ENCODE measurements at places on chromosomes 2 and 18. TPM values are rescaled to one million over a fixed set of nuclear protein-coding genes. Genes with fewer than 3 reads are reported as not detected.
A peak's percentile ranks its signal among the peaks of the same experiment; 100 is the strongest.

- H3K27ac ChIP-seq: peak overlapping the region; percentile 82
- H3K4me1 ChIP-seq: peaks cover 9% of the 10 kb centered on the region
- no peaks in the 10 kb centered on the region for H3K36me3 ChIP-seq
- H3K4me3 ChIP-seq: peak overlapping the region; percentile 71
These were observed 17.4 kb upstream of the HAAO start for GRCh38 chr2:42809819-42810120.

DNA sequence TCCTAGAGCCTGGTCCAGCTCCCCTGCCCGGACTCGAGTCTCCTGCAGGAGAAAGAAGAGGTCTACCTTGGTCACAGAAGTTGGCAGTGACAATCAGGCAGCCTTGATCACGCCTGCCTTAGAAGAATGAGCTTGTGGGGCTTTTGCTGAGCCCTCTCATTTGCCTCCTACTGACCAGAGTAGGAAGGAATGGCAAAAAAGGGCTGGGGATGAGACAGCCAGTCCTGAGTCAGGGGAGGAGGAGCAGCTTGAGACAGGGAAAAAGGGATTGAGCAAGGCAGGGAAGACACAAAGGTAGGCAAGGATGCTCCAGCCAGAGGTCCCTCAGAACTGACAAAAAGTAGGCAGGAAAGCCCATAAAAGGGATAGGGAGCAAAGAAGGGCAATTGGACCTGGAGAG, 6.0 kb downstream of the WDR54 start:
- no peak overlapping the region for H3K27ac ChIP-seq
- peaks cover 35% of the 10 kb centered on the region for H3K36me3 ChIP-seq
- no peaks in the 10 kb centered on the region for H3K27me3 ChIP-seq
- no peak overlapping the region for H3K4me3 ChIP-seq
- no peak for DNase-seq

DNA sequence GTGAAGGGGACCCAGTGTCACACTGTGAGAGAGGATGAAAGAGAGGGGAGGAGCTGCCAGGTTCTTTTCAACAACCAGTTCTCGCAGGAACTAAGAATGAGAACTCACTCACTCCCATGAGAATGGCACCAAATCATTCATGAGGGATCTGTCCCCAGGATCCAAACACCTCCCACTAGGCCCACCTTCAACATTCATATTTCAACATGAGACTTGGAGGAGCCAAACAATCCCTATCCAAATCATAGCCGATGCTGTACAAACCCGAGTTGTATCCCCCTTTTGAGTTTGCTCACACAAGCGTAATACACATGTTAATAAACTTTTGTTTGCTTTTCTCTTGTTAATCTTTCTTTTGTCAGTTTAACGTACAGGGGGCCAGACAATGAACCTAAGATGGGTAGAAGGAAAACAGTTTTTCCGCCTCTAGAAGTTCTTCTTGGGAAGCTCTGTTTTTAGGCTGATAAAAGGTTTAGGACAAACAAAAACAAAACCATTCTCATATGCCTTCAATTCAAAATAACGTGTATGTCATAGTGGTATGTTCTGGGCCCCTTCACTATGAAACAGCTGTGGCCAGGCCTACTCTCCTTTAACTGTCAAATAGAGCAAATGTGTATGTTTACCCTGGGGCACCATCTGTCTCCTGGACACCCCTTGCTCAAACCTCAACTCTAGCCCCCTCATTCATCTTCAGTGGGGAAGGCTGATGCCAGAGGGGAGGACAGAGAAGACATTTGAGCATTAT, 9.1 kb upstream of the TMEM37 start:
- no peak overlapping the region for H3K4me3 ChIP-seq
- no peaks in the 10 kb centered on the region for H3K27me3 ChIP-seq
- H3K27ac ChIP-seq: no peak overlapping the region
- H3K4me1 ChIP-seq: peaks cover 20% of the 10 kb centered on the region

DNA sequence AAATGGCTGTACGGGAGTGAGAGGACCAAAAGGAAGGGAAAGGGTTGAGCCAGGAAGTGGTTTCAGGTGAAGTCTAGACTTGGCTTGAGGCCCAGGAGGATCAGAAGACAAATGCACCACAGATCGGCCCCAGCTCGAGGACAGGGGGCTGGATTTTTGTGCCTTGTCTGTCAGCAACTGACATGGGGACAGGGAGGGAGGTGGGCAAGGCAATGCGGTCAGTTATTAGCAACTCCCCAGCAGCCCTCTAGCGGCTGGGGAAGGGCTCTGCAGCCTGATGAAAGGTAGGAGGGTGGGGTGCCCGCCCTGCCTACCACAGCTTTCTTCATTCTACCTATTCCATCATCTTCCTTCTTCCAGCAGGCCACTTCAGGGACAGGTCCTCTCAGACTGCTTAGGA, 50.0 kb downstream of the CPO start:
- no peak overlapping the region for H3K4me3 ChIP-seq
- peak; percentile 9 for DNase-seq
- H3K27me3 ChIP-seq: no peaks in the 10 kb centered on the region

DNA sequence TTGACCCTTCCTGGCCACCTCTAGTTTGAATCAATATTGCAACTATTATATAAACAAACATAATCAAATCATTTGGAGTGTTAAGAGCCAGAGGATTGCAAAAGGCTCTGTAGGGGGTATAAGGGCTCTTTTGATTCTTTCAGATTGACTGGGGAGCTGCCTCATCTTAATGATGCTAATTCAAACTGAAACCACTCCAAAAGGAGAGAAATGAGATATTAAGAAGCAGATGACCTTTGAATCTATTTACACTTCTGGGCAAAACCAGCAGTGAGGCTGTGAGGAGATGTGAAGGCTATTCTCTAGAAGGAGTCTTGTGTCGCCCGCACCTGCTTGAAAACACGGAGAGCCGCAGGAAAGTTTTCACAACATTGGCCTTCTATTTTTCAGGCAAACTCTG, 311.2 kb upstream of the CRIM1 start:
- no peaks in the 10 kb centered on the region for H3K27me3 ChIP-seq
- H3K36me3 ChIP-seq: no peaks in the 10 kb centered on the region
- H3K4me3 ChIP-seq: no peak overlapping the region
- no peaks in the 10 kb centered on the region for H3K4me1 ChIP-seq
- DNase-seq: no peak

- H3K4me3 ChIP-seq: no peak overlapping the region
- no peaks in the 10 kb centered on the region for H3K27me3 ChIP-seq
- no peaks in the 10 kb centered on the region for H3K36me3 ChIP-seq
- H3K27ac ChIP-seq: peak overlapping the region; percentile 69
- DNase-seq: peak; percentile 71
- peaks cover 49% of the 10 kb centered on the region for H3K4me1 ChIP-seq
These were observed 7.1 kb downstream of the CABLES1 start for GRCh38 chr18:23142251-23142929.

DNA sequence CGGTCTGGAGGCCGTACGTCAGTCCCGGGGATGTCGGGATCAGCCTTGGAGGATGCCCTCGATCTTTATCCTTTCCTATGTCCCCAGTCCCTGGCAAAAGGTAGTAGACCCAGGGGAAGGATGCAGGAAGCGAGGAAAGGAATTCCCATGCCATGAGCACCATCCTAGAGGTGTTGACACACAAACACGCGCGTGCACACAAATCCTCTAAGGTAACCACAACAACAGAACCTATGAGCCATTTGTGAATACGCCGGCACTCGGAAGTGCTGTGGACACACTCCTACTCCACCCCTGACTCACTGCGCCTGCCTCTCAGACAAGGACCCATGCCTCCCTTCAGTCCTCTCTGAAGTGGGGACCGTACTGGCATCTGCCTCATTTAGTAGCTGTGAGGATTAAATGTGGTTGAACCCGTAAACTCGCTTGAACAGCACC, 11.3 kb upstream of the MLPH start:
- peak; percentile 81 for DNase-seq
- H3K4me3 ChIP-seq: peak overlapping the region; percentile 63
- peaks cover 25% of the 10 kb centered on the region for H3K4me1 ChIP-seq
- H3K27ac ChIP-seq: peak overlapping the region; percentile 79

GRCh38 chr2:112195167-112195766, 57.1 kb downstream of the FBLN7 start:
- H3K4me3 ChIP-seq: no peak overlapping the region
- H3K4me1 ChIP-seq: no peaks in the 10 kb centered on the region
- H3K36me3 ChIP-seq: no peaks in the 10 kb centered on the region
- no peak for DNase-seq
- no peaks in the 10 kb centered on the region for H3K27me3 ChIP-seq

DNA sequence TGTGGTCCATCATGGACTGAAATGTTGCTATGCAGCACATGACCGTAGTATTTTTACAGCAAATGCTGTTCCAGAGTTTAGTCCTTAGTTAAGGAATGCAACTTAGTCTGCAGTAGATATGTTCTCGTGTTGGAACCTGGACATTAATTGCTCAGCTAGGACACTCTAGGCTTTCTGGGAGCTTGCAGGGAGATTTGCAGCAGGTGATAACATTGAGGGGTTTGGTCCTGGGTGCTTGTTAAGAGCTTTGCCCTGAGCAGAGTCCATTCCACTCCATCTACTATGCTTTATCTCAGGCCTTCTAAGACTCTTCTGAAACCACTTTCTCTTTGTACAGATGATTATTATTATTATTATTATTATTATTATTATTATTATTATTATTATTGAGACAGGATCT, 27.1 kb downstream of the DRC1 start:
- no peak for DNase-seq
- H3K36me3 ChIP-seq: no peaks in the 10 kb centered on the region
- H3K4me1 ChIP-seq: peaks cover 4% of the 10 kb centered on the region

DNA sequence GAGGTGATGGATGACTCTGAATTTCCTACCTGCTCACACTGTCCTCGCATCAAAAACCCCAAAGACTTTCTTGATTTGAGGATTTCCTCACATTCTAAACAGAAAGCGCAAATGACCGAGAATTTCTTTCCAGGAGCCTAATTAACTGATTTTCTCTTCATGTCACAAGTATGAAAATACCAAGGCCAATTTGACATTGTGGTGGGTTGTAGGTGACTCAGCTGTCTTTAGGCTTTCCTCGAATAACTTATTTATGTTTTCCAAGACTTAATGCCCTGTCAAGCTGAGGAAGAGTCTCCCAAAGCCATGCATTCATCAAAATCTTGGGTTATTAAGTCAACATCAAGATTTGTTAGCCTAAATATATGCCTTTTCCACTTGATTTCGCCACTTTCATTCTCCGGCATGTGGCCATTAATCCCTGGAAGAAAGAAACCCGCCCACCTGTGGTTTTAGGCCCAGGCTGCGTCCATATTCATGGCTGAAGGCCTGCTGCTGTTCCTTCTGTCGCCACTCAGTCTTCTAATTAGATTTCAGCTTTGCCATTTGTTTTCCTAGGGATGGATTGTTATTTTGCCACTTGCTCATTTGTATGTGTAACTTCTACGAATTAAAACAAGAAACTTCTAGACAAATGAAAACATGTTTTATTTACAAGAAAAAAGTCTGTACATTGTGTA, 84.9 kb downstream of the ST6GAL2 start:
- peaks cover 39% of the 10 kb centered on the region for H3K27me3 ChIP-seq
- DNase-seq: no peak
- H3K4me1 ChIP-seq: no peaks in the 10 kb centered on the region

- peaks cover 78% of the 10 kb centered on the region for H3K4me1 ChIP-seq
- DNase-seq: no peak
- H3K27me3 ChIP-seq: no peaks in the 10 kb centered on the region
These were observed 41.8 kb downstream of the CYRIA start for GRCh38 chr2:16623564-16624435.

DNA sequence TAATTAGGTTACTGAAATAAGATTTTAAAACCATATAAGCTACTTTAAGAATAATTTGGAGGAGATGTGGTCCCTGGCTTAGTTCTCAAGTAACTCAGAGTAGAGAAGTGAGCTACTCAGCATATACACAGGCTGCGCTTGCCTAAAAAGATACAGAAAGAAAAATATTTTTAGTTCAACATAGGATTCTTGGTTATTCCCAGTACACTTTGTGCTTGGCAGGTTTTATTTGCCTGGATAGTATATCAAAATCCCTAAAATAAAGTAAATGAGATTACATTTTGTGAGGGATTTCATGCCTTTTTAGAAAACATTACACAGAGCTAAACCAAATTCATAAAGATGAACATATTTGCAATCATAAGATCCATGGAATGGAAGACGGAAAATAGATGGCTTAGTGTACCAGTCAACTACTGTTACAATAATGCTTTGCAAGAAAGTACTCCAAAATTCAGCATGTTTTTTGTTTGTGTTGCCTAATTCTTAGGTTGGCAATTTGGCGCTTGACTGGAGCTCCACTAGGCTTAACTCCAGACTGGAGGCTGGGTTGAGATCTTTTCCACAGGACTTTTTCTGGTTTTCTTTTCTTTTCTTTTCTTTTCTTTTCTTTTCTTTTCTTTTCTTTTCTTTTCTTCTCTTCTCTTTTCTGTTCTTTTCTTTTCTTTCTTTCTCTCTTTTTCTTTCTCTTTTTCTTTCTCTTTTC, 600.5 kb upstream of the SYT4 start:
- no peaks in the 10 kb centered on the region for H3K36me3 ChIP-seq
- no peaks in the 10 kb centered on the region for H3K27me3 ChIP-seq
- no peak overlapping the region for H3K27ac ChIP-seq
- H3K4me3 ChIP-seq: no peak overlapping the region
- DNase-seq: no peak
- H3K4me1 ChIP-seq: no peaks in the 10 kb centered on the region

GRCh38 chr18:30358555-30358954, 684.0 kb downstream of the DSC3 start:
- H3K36me3 ChIP-seq: no peaks in the 10 kb centered on the region
- no peaks in the 10 kb centered on the region for H3K27me3 ChIP-seq
- no peak overlapping the region for H3K27ac ChIP-seq
- DNase-seq: no peak
- no peak overlapping the region for H3K4me3 ChIP-seq

DNA sequence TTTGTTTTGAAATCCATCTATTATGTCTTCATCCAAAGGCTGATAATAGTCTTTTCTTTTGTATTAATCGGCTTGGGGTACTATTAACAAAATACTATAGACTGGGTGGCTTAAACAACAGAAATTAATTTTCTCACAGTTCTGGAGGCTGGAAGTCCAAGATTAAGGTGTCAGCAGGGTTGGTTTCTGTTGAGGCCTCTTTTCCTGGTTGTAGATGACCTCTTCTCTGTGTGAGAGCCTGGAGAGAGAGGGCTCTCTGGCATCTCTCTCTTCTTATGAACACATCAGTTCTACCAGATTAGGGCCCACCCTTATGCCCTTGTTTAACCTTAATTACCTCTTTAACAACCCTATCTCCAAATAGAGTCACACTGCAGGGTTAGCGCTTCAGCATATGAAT, 14.2 kb upstream of the KCTD1 start:
- no peaks in the 10 kb centered on the region for H3K36me3 ChIP-seq
- peaks cover 10% of the 10 kb centered on the region for H3K4me1 ChIP-seq
- no peak overlapping the region for H3K4me3 ChIP-seq
- no peak for DNase-seq

GRCh38 chr18:45830917-45831316, 5.4 kb downstream of the SIGLEC15 start:
- H3K4me3 ChIP-seq: no peak overlapping the region
- no peak overlapping the region for H3K27ac ChIP-seq
- H3K4me1 ChIP-seq: peaks cover 71% of the 10 kb centered on the region

The BCL2L11 gene
- total RNA-seq: 12.4 TPM

The ADAM23 gene
- total RNA-seq: 8.9 TPM

The TUBA3E gene
- not detected for total RNA-seq

The SULT1C4 gene
- not detected for total RNA-seq

The MYO1B gene
- total RNA-seq: 48.5 TPM

The SP5 gene
- 7.3 TPM for total RNA-seq

The CNGA3 gene
- total RNA-seq: not detected

The PUM2 gene
- total RNA-seq: 99.3 TPM

The AQP12B gene
- not detected for total RNA-seq

The LBX2 gene
- 0.76 TPM for total RNA-seq

All from PC-9 (cell line).